ENCODE measurements at places on chromosomes 5 and 9.
A peak's percentile ranks its signal among the peaks of the same experiment; 100 is the strongest.

GRCh38 chr9:77588271-77588937 is 59.7 kb downstream of the GNA14 start:
- peak; percentile 80 for DNase-seq

- no peak for DNase-seq
Measured at GRCh38 chr5:135394095-135394494, 4.9 kb downstream of the MACROH2A1 start.

GRCh38 chr9:33709269-33709668 is 86.1 kb upstream of the PRSS3 start:
- DNase-seq: no peak

DNA sequence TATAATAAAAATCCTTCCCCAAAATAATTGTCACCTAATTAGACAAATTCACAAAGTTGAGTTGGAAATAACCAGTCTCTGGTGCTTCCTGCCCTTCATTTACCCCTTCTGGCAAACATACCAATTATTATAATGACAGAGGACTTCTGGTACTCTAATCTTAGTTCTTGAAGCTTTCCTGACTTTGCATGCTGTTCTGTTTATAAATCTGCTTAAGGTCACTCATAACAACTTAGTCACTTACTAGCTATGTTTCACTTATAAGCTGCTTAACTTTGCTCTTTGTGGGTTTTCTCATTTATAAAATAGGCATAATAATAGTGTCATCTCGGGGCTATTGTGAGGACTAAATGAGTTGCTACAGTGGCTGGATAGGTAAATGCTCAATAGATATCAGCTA is 446.5 kb downstream of the EFNA5 start:
- no peak for DNase-seq

GRCh38 chr5:79259383-79259782 is 23.5 kb downstream of the JMY start:
- no peak for DNase-seq

GRCh38 chr5:178108446-178108845 is 4.9 kb upstream of the N4BP3 start:
- no peak for DNase-seq

DNA sequence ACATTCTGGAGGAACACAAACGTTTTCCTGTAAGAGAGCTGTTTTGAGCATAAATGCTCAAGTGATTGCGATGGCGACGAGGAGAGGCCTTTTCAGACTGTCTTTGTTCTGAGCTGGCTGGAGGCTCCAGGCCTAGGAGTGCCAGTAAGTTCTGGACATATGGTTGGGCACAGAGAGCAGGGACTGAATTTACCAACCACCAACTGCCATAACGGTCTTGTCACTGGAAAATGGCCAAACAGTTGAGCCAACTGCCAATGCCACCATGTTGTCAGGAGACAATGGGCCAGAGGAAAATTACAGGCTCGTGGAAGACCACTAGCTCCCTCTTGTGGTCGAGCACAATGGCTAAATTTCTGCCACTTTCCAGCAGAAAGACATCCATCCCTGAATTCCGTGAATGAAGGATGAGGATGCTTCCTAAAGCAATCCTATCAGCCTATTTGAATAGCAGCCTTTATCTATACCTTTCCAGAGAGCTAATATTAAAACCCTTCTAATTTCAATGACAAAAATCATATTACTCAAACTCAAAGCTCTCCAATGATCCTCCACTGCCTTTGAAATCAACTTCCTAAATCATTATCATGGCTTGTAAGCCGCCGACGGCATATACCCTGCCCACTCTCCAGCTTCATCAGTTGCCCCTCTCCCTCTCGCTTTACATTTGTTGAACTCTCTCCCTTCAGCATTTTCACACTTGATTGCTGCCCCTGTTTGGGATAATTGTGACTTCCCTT is 66.9 kb upstream of the GLIS3 start:
- DNase-seq: peak; percentile 25

DNA sequence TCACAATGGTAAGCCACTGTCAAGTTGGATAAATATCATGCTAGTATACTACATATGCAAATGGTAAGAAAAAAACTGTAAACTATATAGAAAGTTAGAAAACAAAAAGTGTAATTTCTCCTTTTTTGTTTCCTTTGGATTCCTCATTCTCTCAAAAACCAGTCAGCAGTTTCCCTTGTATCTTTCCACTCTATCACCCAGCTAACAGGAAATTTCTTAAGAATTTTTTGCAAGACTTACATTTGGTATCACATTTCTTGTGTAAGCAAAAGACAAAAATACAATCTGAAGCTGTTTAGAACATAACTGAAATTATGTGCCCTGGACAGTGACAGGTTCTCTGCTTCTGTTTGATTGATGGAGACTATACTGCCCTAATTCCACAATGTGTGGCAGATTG is 25.2 kb upstream of the MSH3 start:
- no peak for DNase-seq

- peak; percentile 51 for DNase-seq
Measured at GRCh38 chr5:143229896-143230675, 173.4 kb downstream of the NR3C1 start.

DNA sequence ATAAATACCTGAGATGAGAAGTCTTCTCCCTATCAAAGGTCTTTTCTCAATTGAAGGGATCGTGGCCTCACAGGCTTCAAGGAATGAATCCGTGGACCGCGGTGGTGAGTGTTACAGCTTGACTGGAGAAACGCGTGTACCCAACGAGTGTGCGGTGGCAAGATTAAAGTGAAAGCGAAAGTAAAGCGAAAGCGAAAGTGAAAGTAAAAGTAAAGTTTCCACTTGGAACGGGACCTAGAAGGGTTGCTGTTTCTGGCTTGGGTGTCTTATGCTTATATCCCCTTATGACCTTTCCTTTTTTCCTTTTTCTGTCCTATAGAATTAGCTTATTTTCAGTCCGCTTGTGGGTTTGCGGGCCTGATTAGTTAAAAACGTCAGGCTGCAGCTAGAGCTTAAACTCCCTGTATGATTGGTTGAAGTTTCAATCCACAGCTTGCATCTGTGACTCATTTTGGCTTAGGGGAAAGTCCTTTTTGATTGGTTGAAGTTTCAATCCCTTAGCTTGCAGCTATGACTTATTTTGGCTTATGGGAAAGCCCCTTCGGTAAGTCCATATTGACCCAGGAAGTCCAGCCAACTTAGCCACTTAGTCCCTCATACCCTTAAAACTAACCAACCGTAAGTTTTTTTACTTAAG is 924.3 kb upstream of the CDH10 start:
- DNase-seq: no peak

Measured in GM04504 (cell line).